ENCODE measurements at places on chromosomes 4 and X.

DNA sequence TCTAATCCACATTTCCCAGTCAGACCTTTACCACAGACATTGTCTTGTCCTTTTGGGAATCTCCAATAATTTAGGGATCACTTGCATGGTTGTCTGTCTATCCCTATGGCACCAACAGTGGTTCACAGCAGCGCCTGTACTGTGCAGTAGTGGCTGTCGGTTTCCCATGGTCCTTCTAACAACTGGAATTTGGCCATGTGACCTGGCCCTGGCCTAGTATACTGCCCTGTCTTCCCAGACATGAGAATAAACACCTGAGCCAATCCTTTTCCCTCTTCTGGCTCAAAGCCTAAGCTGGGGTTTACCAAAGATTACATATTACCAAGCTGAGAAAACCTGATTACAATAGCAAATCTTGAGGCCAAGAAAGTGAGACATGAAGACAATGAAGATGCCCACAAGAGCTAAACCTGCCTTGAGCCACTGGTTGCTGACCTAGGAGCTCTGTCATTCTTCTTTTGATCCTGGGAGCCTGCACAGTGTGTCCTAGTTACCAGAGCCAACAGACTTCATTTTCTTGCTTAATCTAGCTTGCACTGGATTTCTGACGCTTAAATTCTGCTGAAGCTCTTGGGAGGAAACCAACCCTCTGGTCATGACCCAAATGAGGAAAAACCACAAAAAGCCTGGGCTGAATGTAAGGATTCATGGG lies 92.1 kb downstream of the SCD5 start:
- peak; percentile 5 for DNase-seq

DNA sequence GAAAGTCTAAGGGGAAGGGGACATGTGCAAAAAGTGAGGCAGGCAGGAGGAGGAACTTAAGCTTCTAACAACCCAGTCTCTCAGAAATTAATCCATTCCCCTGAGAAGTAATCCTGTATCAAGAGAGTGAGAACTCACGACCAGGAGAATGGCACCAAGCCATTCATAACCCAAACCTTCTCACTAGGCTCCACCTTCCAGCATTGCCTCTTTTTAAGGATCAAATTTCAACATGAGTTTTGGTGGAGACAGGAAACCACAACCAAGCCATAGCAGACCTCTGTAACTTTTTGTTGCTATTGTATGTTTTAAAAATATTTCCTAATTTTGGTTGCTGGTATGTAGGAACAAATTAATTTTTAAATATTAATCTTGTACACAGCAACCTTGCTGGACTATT lies 32.8 kb downstream of the PASD1 start:
- DNase-seq, result no peak

DNA sequence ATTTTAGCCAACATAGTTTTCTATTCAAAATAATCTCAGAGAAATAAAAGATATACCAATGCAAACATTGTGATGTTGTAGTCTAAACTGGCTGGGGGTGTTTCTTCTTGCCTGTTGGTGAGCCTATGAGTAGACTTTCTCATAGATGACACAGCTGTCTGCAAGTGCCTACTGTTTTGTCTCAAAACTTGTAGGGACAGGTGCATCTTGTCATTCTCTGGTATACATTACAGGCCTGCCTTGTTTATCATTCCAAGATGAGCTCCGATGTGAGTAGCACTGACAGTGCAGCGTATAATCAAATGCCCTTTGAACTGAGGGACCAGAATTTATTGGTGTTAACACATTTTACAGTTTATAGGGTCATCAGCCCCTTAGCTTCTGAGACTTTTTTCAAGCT lies 353.8 kb downstream of the PRDM5 start:
- DNase-seq, result no peak

- DNase-seq, result no peak
Observed at GRCh38 chr4:19880206-19880605, 371.5 kb upstream of the SLIT2 start.

- peak; percentile 66 for DNase-seq
Observed at GRCh38 chr4:53508446-53508845, 82.8 kb downstream of the LNX1 start.

GRCh38 chrX:15507005-15507404 lies 6.4 kb downstream of the BMX start:
- DNase-seq, result no peak

DNA sequence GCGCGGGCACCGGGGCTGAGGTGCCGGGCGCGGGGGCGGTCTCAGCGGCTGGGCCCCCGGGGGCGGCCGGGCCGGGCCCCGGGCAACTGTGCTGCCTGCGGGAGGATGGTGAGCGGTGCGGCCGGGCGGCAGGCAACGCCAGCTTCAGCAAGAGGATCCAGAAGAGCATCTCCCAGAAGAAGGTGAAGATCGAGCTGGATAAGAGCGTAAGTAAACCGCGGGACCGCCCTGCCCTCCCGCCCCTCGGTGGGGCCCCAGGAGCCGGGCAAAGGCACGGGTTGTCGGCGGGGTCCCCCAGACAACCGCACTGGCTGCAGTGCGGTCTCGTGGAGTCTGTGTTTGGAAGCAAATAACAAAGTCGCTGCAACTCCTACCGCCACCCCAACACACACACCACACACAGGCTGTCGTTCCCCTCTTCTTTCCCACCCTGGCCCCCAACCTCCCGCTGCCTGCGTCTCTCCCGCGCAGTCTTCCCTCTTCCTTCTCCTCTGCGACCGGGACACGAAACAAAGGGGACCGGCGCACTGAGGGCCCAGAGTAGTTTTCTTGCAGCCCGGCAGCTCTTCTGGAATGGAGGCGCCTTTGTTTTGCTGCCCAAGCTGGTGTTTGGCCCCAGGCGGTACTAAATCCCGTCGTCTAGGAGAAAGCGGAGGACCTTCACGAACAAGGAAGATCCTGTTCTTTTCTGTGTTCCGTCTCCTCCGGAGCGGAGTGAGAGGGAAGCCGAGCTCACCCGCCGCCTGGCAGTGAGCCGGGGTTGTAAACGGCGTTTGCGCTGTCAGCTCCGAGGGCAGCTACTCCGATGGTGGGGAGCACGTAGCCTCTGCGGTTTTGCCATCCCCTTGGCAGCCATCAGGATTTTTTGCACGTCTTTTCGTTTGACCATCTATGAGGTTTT lies 788 bp downstream of the SAP30 start:
- DNase-seq, result peak; percentile 77

DNA sequence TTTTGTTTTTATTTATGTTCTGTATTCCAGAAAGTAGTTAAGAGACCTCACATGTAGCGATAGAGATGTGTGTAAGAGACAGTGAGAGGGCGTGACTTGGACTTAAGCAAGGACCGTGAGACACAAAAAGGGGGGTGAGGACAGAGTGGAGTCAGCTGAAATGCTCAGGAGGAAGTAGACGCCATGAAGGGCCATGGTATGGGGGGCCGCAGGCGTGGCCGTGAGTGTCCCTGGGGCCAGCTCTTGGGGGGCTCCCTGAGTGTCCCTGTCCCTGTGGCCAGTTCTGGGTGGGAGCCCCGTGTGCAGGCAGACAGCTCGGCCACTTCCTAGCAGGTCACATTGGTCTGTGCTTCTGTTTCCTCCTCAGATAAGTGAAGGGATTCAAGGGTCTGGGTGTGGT lies 23.0 kb upstream of the MSANTD1 start:
- no peak for DNase-seq

DNA sequence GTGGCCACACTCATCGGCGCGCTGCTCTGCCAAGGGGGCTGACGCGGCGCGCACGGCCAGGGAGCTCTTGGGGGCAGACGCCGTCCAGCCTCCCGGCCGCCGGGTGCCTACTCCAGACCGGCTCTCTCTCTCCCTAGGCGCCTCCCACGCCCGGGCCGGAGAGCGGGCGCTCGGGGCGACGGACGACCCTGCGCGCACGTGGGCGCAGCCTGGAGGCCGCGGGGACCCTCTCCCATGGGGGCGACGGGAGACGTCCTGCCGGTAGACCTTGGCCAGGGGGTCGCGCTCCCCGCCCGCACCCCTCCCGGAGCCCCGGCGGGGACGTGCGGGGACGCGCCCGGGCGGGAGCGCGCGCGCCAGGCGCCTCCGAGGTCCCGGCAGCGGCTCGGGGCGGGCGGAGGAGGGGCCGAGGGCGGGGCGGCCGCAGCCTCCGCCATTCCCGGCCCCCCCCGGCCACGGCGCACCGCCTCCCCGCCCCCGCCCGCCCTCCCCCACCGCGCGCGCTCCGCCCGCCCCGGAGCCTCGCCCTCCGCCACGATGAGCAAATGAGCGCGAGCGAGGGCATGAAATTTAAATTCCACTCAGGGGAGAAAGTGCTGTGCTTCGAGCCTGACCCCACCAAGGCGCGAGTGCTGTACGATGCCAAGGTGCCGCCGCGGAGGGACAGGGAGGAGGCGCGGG lies at the start of gene MSL3:
Gene MSL3 (plus strand): TSS at position 519 of the 681 bp plus-strand sequence. CDS start 27 bp downstream, at position 546.
- peak; percentile 61 for DNase-seq

- no peak for DNase-seq
Observed at GRCh38 chr4:2925496-2925895, 37.7 kb downstream of the NOP14 start.

GRCh38 chr4:8439914-8440491 lies 520 bp downstream of the ACOX3 start:
- DNase-seq, result no peak

DNA sequence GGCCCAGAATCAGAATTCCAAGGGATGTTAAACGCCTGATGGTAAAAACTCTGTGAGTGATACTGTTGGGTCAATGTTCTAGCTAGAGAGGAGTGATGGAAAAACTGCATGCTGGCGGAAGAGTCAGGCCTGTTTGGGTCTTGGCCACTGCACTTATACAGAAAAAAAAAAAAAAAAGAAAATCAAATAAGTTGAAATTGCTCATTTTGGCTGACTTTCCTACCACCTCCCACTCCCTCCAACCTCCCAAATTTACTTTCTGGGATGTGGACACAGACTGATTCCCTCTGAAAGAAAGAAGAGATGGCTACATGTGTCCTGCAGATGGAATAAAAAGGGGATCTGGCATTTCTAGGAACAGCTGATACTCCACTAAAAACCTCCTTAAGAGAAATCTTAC lies 234.1 kb upstream of the GIMD1 start:
- DNase-seq, result no peak

DNA sequence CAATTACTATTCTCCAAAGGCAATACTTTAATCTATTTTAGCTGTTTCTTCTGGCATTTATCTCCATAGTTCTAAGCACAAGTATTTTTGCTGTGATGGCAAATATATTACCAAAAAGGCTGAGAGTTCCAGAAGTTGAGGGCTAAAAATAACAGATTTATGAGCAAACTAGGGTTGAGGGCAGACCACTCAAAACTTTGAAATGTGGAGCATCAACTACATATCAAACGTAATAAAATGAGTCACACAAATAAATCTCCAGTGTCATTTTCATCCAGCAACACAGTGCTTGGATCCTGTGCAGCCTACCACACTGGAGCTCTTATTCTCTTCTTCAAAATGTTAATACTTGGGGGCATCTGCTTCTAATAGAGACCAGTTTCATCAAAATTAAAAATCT lies 163.9 kb downstream of the HS3ST1 start:
- DNase-seq, result peak; percentile 80

DNA sequence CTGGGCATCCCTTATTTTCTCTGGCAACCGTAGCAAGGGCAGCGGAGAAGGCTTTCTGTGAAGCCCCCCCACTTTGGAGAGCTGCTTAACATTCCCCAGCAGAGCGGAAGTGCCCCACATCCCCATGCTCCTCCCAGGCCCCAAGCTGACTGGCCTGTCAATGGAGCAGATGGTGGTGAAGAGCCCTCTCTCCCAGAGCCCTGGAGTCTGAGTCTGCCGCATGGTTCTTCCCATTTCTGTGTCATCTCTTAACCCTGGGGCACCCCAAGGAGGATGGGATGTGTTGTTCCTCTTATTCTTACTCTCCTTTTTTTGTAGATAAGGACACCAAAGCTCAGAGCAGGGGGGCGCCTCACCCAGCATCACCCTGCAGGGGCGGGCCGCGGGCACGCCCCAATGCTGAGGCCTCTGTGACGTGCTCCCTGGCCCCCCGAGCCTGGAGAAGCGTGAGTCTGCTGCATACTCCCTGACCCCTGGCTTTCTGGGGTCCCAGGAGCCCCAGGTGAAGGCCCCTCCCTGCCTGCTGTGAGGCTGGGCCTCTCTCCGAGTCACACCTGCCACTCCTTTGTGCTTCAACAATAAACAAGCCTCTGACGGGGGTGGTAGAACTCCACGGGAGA lies 35.9 kb downstream of the ADRA2C start:
- no peak for DNase-seq

DNA sequence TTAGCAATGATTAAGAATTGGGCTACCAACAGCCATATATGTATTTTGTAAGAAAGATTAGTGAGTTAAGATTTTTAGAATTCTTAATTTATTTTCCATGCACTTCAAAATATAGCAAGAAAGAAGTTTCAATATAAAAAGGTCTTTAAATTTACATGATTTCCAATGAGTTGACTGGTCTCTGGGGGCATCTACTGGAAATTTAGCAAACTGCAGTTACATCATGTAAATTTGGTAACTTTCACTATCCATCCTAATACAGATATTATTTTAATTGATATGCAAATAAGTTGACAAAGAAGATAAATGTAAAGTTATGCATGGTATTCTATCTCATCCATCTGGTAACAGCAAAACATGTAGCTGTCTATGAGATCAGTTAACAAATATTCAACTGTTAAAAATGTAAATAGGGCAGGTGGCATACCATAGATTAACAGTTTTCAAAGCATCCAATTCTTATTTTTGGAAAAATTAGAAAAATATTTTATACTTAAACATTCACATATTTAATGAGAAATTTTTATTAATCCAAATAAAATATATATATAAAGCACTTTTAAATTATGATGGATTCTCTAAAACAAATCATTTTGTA lies 29.1 kb downstream of the TTC29 start:
- DNase-seq, result peak; percentile 37

- no peak for DNase-seq
Observed at GRCh38 chr4:152195888-152196287, 340.0 kb downstream of the FBXW7 start.

GRCh38 chrX:8405631-8406030 lies 59.0 kb upstream of the VCX3B start:
- DNase-seq, result no peak

DNA sequence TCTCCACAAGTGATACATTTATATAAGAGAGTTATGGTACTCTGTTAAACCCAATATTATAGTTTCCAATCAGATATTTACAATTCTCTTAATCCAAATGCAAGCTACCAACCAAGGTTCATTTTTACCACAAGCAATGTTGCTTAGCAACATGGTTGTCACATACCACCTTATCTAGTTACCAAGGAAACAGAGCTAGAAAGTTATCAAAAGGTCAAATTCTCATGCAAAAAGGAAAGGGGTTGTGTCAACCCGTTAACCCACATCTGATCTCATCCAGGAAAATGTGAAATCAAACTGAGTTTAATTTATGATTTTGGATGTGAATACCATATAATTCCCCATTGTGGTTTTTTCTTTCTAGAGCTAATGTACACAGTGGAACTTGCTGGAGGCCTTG lies 274.1 kb upstream of the MAGEB2 start:
- no peak for DNase-seq

GRCh38 chrX:137426695-137427425 lies 139.1 kb upstream of the ZIC3 start:
- no peak for DNase-seq

GRCh38 chrX:40165861-40166260 lies 68.1 kb upstream of the BCOR start:
- no peak for DNase-seq

GRCh38 chr4:13640149-13640940 lies 12.8 kb upstream of the BOD1L1 start:
- DNase-seq, result peak; percentile 84

GRCh38 chr4:185384930-185385331 lies 10.8 kb downstream of the LRP2BP start:
- peak; percentile 13 for DNase-seq
